Caki2 (cell line): ENCODE measurements at places on chromosomes 5 and 9. TPM values are rescaled to one million over a fixed set of nuclear protein-coding genes. Genes with fewer than 3 reads are reported as not detected.

DNA sequence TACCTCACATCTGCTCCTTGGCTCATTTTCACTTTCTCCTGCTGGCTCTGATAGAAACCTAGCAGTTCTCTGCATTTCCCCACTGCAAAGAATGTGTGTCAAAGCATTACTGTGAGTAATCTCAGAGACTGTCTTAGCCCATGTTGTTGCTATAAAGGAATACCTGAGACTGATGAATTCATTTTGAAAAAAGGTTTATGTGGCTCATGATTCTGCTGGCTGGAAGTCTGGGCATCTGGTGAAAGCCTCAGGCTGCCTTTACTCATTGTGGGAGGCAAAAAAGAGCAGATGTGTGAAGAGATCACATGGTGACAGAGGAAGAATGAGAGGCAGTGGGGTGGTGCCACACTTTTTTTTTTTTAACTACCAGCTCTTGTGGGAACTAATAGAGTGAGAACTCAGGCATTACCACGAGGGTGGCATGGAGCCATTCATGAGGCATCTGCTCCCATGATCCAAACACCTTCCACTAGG lies 191.6 kb upstream of the CTNND2 start:
- no peak for DNase-seq

DNA sequence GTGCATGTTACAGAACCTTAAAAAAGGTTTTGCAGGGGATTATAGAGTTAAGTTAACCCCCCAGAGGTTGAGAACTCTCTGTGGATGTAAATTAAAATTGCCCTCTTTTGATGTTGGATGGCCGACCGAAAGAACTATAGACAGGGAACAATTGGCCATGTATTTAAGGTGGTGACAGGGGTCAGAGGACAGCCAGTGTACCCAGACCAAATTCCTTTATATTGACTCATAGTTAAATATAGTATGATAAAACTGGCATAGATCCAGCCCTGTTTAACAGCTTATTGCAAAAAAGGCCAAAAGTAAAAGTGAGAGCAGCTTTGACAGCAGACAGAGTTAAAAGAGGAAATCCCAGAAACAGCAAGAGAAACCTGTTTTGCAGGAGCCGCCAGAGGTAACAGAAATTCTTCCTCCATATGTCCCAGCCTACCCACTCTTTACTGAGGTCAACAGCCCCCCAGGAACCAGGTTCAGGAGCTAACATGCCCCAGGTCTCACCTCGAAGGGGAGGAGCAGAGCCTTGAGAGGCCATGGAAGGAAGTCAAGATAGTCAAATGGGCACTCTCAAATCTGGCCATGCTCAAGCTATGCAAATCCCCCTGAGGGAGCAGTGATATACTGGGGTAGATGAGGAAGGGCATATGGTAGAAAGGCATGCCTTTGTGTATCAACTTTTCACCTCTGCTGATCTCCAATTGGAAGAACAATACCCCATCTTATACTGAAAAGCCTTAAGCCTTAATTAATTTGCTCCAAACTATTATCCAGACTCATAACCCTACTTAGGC lies 156.4 kb upstream of the COX7C start:
- peak; percentile 18 for DNase-seq

DNA sequence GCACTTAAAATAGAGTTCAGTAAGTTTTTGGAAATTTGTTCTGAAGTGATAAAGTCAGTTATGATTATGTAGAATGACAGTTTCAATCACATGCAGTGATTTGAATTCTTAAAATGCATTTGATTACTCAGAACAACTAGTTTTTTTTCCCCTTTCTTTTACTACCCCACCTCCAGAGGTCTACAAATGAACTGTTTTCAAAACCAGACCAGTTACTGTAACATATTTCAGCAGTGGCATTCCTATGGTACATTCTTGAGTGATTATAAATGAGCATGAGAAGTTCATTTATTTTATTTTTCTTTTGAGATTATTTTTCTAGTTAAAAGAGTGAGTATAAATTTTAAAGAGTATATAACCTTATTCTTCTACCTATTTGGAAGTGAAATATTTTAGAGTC lies 71.6 kb downstream of the NNT start:
- no peak for DNase-seq

DNA sequence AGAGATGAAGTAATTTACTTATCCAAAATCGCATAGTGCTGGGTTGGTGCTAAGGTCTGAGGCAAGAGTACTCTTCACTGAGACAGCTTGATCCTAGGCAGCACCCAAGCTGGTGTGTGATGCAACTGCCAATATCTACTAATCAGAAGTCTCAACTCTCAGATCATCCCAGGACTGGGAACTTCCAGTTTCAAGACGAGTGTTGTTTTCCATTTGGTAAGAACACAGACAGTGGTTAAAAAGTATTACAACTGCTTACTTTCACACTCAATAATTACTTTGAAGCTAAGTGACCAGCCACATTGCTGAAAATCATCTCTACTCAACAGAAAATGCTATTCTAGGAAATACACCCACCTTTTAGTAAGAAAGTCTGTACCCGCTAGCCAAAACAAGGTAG lies 45.3 kb downstream of the FBXW11 start:
- no peak for DNase-seq

GRCh38 chr5:178442405-178443257 lies 147.6 kb downstream of the COL23A1 start:
- DNase-seq: no peak

DNA sequence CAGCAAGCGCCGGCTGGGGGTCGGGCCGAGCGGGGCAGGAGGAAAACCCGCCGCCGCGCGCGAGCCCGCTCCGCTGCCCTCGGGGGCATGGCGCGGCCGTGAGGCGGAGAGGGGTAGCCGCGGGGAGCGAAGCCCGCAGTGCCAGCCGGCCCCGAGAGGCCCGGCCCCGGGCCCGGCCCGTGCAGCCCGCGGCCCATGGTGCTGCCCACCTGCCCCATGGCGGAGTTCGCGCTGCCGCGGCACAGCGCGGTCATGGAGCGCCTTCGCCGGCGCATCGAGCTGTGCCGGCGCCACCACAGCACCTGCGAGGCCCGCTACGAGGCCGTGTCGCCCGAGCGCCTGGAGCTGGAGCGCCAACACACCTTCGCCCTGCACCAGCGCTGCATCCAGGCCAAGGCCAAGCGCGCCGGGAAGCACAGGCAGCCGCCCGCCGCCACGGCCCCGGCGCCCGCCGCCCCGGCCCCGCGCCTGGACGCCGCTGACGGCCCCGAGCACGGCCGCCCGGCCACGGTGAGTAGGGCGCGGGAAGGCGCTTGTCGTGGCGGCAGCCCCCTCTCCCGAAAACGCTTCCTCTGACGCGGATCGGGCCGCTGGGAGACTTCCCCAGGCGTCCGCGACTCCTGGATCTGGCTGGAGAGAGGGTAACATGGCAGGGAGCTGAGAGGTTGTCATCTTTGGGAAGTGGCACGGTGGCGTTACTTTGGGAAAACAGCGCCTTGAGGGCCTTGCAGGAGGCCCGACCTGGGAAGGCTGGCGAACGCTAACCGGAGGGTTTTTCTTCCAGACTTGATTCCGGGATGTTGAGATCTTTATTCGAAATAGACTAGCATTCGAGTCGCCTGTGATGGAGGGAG lies 523 bp downstream of the MAML1 start:
- DNase-seq: peak; percentile 49

GRCh38 chr9:121774715-121775613 lies 123.5 kb downstream of the DAB2IP start:
- no peak for DNase-seq

DNA sequence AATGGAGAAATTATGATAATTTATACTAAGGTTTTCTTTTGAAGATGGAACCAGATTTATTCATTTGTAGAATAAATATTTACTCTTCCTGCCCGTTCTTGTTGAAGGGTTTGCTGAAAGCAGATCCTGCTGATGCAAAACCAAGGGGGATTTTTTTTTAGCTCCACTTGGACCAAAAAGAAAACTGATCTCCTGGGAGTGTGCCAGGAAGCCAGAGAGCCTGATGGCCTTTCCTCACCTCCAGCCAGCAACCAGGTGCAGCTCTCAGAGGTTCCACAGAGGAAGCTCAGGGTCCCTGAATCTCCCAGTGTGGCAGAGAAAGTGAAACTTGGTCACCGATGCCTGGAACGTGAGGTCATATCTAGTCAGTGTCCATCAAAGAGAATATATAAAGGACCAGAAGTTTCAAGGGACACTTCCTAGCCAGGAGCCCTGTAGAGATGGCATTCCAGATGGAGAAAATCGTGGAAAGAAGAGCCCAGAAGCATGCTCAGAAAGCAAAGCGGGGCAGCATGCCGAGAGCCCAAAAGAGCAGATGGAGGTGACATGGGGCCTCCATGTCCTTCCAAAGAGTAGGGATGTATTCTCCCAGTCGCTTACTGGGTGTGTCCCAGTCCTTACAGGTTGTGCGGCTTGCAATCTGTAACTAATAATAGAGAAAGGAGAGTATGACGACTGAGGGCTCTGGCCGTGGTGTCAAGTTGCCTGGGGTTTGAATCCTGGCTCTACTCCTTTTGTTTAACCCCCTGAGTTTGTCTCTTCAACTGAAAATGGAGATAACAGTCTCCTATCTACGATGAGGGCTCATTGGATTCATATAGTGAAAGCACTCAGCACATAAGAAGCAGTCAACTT lies 12.2 kb downstream of the AFAP1L1 start:
- DNase-seq: no peak

GRCh38 chr9:108746001-108746400 lies 109.8 kb downstream of the ACTL7B start:
- no peak for DNase-seq

DNA sequence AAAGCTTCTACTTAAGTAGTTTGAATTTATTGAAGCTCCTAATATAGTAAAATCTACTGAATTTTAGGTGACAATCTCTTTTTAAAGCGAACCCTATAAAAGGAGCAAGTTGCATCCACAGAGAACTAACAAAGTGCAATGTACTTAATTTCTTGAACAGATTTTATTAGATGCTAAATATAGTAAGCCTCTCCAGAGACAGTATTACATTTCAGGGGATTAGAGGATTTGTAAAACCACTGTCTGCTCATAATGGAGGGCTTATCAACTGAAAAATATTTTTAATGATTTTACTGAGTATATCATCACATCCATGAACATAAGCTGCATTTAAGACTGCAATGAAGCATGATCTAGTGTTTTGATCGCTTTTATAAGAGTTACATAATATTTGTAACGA lies 230.0 kb upstream of the EFNA5 start:
- DNase-seq: no peak

DNA sequence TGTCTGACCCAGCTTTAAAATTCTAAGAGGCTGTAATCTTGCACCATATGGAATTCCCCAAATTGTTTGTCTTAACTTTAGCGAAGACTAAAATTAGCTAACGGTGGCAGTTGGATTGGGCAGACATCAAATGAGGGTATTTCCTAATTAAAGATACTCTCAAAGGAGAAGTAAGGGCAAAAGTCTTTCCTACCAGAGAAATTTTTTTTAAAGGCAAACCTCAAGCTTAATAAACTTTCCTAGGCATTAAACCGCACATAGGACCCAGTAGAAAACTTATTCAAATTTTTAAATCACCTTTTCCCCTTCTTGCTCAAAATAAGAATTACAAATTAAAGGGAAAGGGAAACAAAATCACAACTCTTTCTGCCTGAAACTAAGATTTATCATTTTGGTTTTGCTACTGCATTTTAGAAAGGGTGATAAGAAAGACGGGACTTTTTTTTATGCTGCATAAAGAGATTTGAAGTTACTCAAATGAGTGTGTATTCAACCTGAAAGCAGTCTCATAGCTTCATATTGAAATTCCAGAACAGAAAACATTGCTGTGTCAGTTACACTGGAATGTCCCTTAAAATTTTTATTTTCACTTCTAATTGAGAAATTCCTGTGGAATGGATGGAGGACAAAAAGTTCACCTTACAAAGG lies 189.1 kb upstream of the PTGER4 start:
- DNase-seq: no peak

DNA sequence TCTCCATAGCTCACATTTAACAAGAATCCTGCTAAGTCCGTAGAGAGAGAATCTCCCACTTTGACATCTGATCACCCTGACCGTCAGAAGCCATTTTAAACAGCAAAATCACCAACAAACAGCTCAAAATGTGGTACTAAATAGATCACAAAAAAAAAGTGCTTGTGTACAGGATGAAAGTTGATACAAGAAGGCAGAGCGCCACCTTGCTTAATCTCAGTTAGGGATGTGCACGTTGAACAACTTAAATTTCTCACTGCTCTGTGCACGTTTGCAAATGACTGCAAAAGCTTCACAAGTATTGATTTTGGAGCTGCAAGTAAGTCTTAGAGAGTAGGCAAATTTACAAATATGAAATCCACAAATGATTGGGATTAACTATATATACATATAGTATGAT lies 63.1 kb upstream of the NREP start:
- DNase-seq: no peak

GRCh38 chr5:139282197-139282557 lies 11.4 kb upstream of the MATR3 start:
- DNase-seq: no peak

GRCh38 chr5:157857816-157858526 lies 974 bp downstream of the CLINT1 start:
- no peak for DNase-seq

GRCh38 chr9:28332648-28333047 lies 759.4 kb upstream of the C9orf72 start:
- DNase-seq: no peak

DNA sequence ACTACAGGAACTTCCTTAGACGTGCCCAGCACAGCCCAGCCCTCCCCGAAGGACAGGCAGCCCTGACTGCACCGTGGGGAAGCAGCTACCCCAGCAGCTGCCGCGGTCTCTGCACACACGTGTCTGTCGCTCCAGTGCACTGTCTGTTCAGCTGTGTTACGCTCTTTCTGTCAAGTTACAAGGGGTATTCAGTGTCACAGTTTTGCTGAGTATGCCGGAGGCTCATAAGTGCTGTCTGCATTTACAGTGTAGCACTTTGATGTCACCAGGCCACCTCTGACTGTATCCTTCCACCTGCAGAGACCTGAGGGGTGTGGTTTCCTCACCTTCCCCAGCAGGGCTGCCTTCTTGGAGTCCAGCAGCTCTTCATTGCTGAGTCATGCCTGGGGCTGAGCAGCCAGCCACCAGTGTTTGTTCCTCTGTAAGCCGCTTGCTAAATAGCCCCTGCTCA lies 126.8 kb downstream of the EHMT1 start:
- peak; percentile 78 for DNase-seq

- DNase-seq: no peak
Measured at GRCh38 chr9:36964791-36965190, 69.3 kb downstream of the PAX5 start.

- DNase-seq: no peak
Measured at GRCh38 chr5:92401-93220, 643 bp downstream of the PLEKHG4B start.

Gene PCDHA9
- total RNA-seq: not detected in 2 replicates

Gene AQP7
- not detected in 2 replicates for total RNA-seq

Gene NUP188
- total RNA-seq: 19.6 and 22.3 TPM in 2 replicates
